Endothelial cell (in vitro differentiated cells): ENCODE measurements at places on chromosomes 1 and 21. TPM values are rescaled to one million over a fixed set of nuclear protein-coding genes. Genes with fewer than 3 reads are reported as not detected.

GRCh38 chr1:196209983-196210382 lies 398.3 kb downstream of the KCNT2 start:
- no peaks in the 10 kb centered on the region for H3K36me3 ChIP-seq
- no peak for DNase-seq
- no peaks in the 10 kb centered on the region for H3K4me1 ChIP-seq
- no peak overlapping the region for H3K4me3 ChIP-seq

GRCh38 chr1:220928320-220928719 lies 49.1 kb downstream of the HLX start:
- H3K27me3 ChIP-seq, result peaks cover 2% of the 10 kb centered on the region
- no peak overlapping the region for H3K4me3 ChIP-seq
- H3K27ac ChIP-seq, result no peak overlapping the region
- DNase-seq, result no peak

DNA sequence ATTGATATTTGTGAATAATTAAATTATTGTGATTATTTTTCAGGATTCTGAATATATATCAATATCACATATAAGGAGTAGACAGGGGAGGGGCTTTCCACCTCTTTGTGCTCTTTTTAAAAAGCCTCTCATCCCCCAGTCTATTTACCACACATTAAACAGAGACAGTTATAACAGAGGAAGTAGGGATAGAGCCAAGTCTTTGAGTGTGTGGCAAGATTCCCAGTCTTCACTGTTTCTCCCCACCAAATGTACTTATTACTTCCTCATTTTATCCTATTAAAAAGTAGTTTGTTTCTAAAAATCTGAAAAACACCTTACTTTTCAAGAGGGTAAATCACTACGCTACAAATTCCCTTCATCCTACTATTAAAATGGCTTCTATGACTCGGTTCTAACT lies 46.7 kb downstream of the EPS15 start:
- no peak overlapping the region for H3K27ac ChIP-seq
- H3K36me3 ChIP-seq, result peaks cover 32% of the 10 kb centered on the region
- no peak overlapping the region for H3K4me3 ChIP-seq
- H3K27me3 ChIP-seq, result no peaks in the 10 kb centered on the region
- H3K4me1 ChIP-seq, result peaks cover 32% of the 10 kb centered on the region

GRCh38 chr1:3683992-3684391 lies 31.7 kb downstream of the TP73 start:
- H3K4me1 ChIP-seq, result peaks cover 10% of the 10 kb centered on the region
- peaks cover 9% of the 10 kb centered on the region for H3K36me3 ChIP-seq
- peaks cover 14% of the 10 kb centered on the region for H3K27me3 ChIP-seq
- no peak overlapping the region for H3K27ac ChIP-seq
- H3K4me3 ChIP-seq, result no peak overlapping the region

DNA sequence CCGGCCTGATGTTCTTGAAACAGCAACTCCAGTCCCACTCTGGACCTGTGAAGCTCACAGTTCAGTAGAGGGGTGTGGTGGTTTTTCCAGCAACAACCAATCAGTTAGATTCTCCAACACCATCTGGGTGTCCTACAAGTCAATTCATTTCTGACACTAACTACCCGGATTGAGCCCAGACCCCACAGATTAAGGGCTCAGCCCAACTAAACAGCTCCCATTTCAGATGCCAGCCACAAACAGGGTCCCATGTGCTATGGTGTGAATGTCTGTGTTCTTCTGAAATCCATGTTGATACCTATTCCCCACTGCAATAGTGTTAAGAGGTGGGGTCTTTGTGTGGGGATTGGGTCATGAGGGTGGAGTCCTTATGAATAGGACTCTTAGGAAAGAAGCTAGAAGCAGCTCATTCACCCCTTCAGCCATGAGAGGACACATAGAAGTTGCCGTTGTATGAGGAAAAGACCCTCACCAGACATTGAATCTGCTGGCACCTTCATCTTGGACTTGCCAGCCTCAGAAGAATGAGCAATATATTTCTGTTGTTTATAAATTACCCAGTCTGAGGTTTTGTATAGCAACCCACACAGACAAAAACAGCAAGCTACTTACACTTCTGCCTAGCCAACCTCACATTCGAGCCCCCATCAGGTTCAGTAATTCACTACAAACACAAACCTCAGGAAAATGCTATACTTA lies 53.6 kb downstream of the IRF2BP2 start:
- H3K27ac ChIP-seq, result no peak overlapping the region
- peaks cover 5% of the 10 kb centered on the region for H3K27me3 ChIP-seq
- no peaks in the 10 kb centered on the region for H3K36me3 ChIP-seq
- H3K4me1 ChIP-seq, result peaks cover 32% of the 10 kb centered on the region

DNA sequence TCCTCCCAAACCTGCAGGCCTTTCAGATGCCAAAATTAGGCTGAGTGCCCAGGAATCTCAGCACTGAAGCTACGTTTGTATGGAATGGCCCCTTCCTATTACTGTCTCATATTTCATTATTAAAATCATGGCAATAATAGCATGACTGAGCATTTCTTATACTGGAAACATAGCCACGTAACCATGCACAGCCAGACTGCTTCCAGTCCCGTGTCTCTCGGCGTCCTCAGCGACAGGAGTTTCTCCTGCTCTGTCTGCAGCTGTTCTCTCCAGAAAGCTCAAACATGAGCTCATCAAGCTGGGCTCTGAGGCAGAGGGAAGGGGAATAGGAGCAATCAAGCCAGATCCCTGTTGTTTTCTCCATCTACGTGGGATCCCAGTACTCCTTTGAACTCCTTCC lies 104.0 kb downstream of the CDC7 start:
- DNase-seq, result no peak
- no peak overlapping the region for H3K27ac ChIP-seq
- no peak overlapping the region for H3K4me3 ChIP-seq

- H3K4me3 ChIP-seq, result peak overlapping the region; percentile 99
- H3K4me1 ChIP-seq, result peaks cover 15% of the 10 kb centered on the region
- peaks cover 31% of the 10 kb centered on the region for H3K36me3 ChIP-seq
Measured at GRCh38 chr1:100266741-100267140, 725 bp downstream of the RTCA start.

GRCh38 chr1:234914606-234915290 lies 213.9 kb downstream of the TOMM20 start:
- H3K27ac ChIP-seq, result no peak overlapping the region
- H3K36me3 ChIP-seq, result no peaks in the 10 kb centered on the region
- H3K4me1 ChIP-seq, result peaks cover 76% of the 10 kb centered on the region
- no peak for DNase-seq

DNA sequence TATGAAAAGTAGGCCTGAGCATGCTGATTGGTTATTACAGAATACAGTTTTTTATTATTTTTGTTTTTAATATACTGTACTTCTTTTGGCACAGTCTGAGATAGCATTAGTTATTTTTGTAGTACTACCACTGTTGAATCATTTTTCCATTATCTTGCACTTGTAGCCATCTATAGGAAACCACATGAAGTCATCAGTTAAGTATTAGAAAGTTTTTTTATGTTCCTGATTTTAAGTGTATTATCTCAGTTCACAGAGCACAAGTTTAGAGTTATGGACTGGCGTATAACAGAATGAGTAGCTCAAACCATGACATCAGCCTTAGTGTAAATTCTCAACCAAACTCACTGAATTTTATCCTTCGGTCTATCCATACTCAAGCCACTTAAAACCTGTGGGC lies 22.8 kb downstream of the DHX9 start:
- no peak overlapping the region for H3K27ac ChIP-seq
- peaks cover 55% of the 10 kb centered on the region for H3K36me3 ChIP-seq
- no peak for DNase-seq

DNA sequence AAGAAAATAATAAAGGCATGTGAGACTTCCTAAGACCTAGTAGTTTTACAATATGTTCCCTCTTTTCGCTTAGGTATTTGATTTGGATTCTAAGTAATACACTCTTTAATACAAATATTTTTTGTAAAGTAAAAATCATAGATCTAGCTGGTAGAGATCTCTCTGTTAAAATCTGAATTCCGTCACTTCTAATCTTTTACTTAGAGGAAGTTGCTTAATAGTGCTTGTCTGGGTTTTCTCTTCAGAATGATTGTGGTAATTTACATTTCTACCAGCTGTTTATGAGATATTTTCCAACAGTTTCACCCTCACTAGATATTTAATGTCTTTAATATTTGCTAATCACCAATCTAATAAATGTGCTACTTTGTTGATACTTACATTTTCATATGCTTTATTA lies 23.3 kb downstream of the RBM11 start:
- H3K4me1 ChIP-seq, result no peaks in the 10 kb centered on the region
- no peaks in the 10 kb centered on the region for H3K36me3 ChIP-seq
- no peak overlapping the region for H3K27ac ChIP-seq
- DNase-seq, result no peak
- no peak overlapping the region for H3K4me3 ChIP-seq

DNA sequence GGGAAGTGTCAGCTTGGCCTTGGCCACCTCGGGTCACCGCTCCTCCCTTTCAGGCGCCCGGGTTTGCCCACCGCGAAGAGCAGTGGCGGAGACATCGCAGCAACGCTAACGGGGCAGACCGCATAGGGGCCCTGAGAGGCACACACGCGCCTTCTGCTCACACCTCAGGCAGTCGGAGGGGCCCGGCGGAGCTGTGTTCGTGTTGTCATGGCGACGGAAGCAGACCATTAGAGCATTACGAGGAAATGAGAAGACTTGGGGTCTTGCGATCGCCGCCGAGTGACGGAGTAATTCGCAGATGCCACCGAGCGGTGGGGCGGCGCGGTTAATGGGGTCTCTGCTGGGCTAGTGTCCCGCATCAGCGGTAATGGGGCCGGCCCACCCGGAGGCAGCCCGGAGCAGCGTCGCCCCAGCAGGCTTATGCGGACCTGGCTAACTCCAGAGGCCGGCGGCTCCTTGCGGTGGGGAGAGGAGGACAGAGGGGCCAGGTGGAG lies 144.1 kb downstream of the TNR start:
- no peak overlapping the region for H3K27ac ChIP-seq
- no peak for DNase-seq
- no peak overlapping the region for H3K4me3 ChIP-seq
- peaks cover 2% of the 10 kb centered on the region for H3K27me3 ChIP-seq

DNA sequence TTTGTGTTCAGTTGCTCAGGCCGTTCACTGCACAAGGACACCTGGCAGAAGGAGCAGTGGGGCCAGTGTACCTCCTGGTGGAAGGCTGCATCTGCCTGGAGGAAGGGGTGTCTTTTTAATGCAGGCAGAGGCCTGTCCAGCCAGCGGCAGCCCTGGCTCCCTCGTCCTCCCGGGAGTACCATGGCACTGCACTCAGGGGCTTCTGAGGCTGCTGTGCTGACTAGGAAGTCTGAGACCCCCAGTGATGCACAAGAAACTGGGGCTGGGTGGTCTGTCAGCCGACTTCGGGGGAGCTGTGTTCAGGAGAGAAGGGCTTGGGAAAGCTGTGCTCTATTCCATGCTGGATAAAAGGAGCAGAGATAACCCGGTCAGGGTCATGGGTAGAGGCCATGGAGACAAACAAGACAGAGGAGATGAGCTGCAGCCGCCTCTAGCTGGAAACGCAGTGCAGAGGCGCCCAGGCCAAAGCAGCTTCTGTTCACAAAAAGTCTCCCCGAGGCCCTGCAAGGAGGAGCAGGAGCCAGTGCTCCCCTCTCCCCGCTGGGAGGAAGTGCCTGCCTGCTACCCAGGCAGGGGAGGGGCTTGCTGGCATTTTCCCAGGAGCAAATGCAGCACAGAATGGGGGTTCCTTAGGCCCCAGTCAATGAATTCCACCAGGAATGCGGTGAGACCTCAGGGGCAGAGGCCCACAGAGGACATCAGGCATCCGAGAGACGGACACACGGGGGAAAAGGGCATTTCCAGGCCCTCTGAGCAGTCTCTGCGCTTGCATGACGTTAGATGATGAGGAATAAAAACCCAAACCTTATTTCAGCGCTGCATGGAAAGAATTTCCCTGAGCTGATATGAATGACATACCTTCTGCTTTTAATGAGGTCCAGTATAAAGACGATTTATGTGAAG lies 17.2 kb upstream of the C2CD2 start:
- H3K4me1 ChIP-seq, result peaks cover 14% of the 10 kb centered on the region
- H3K36me3 ChIP-seq, result no peaks in the 10 kb centered on the region
- H3K27me3 ChIP-seq, result peaks cover 2% of the 10 kb centered on the region
- no peak overlapping the region for H3K4me3 ChIP-seq
- no peak for DNase-seq
- no peak overlapping the region for H3K27ac ChIP-seq

DNA sequence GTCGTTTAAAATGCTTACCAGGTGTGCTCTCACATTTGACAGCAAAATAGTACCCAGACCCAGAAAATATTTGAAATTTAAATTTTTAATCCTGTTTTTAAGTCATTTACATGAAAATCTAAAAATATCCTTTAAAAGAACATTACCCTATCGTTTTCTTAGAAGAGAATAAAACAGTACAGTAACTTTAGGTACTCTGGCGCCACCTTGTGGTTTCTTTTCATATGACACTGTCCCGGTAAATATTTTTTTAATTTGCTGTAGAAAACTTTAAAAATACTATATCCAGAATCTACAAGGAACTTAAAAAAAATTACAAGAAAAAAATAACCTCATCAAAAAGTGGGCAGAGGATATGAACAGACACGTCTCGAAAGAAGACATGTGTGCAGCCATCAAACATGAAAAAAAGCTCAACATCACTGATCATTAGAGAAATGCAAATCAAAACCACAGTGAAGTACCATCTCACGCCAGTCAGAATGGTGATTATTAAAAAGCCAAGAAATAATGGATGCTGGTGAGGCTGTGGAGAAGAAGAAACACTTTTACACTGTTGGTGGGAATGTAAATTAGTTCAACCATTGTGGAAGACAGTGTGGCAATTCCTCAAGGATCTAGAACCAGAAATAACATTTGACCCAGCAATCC lies 129.2 kb downstream of the RGS21 start:
- H3K27ac ChIP-seq, result no peak overlapping the region
- no peaks in the 10 kb centered on the region for H3K27me3 ChIP-seq
- peaks cover 10% of the 10 kb centered on the region for H3K4me1 ChIP-seq
- no peak overlapping the region for H3K4me3 ChIP-seq
- peak; percentile 61 for DNase-seq
- H3K36me3 ChIP-seq, result no peaks in the 10 kb centered on the region

GRCh38 chr1:26862781-26863684 lies at the start of gene SFN:
SFN (plus strand) TSS chr1:26863149; CDS start chr1:26863213, 64 bp downstream.
- peaks cover 10% of the 10 kb centered on the region for H3K27me3 ChIP-seq
- H3K4me3 ChIP-seq, result no peak within 1 kb of the TSS
- no peaks in the 10 kb centered on the region for H3K36me3 ChIP-seq
- DNase-seq, result peak; percentile 33
- H3K27ac ChIP-seq, result no peak within 1 kb of the TSS

- no peak overlapping the region for H3K4me3 ChIP-seq
Measured at GRCh38 chr1:236864996-236865817, 70.1 kb downstream of the MTR start.

DNA sequence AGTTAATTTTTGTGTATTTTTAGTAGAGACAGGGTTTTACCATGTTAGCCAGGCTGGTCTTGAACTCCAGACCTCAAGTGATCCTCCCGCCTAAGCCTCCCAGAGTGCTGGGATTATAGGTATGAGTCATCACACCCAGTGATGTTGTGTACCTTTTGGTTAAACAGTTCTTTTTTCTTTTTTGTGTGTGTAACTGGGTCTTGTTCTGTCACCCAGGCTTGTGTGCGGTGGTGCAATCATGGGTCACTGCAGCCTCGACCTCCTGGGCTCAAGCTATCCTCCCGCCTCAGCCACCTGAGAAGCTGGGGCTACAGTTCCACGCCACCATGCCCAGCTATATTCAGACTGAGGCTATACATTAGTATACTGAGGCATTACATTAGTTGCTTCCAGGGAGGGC lies 37.8 kb downstream of the GABPB2 start:
- H3K27me3 ChIP-seq, result no peaks in the 10 kb centered on the region
- no peak for DNase-seq
- H3K27ac ChIP-seq, result no peak overlapping the region
- no peak overlapping the region for H3K4me3 ChIP-seq
- no peaks in the 10 kb centered on the region for H3K36me3 ChIP-seq
- H3K4me1 ChIP-seq, result no peaks in the 10 kb centered on the region

OR6N1 gene
- not detected for total RNA-seq

RGS13 gene
- total RNA-seq, result not detected

HES5 gene
- total RNA-seq, result not detected

SPATA45 gene
- 0.82 TPM for total RNA-seq

ACBD3 gene
- total RNA-seq, result 27.4 TPM

CDC42BPA gene
- 41.4 TPM for total RNA-seq
